ENCODE measurements at places on chromosomes 6 and 20.

DNA sequence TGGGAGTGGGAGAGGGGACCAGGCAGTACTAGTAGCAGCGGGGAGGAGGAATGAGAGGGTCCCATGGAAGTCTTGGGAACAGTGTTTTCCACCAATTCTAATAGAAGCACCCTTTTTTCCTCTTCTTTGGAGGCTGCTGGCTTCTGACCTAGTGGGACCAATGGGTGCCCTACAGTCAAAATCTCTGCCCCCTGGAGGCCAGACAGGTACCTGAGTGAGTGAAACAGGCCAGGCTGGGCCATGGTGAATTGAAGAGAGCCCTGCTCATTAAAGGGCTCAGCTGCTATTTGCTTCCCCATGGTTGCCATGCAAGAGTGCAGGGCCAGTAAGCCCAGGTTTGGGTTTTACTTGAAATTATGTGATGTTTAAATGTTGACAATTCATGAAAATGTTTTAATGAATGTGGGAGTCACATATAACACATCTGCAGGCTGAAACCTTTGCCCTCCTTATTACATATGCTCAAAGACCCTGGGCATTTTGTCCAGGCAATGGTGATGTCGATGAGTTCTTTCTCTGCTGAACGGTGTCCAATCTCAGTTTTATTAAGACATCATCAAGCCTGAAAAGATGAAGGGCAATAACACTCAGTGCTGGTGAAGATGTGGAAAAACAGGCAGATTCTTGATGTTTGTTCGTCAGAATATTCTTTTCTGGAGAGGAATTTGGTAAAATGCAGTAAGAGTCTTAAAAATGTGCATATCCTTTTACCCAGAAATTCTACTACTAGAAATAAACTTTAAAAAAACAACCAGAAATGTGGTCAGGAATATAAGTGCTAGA is 42.3 kb upstream of the OCSTAMP start:
- DNase-seq: no peak

DNA sequence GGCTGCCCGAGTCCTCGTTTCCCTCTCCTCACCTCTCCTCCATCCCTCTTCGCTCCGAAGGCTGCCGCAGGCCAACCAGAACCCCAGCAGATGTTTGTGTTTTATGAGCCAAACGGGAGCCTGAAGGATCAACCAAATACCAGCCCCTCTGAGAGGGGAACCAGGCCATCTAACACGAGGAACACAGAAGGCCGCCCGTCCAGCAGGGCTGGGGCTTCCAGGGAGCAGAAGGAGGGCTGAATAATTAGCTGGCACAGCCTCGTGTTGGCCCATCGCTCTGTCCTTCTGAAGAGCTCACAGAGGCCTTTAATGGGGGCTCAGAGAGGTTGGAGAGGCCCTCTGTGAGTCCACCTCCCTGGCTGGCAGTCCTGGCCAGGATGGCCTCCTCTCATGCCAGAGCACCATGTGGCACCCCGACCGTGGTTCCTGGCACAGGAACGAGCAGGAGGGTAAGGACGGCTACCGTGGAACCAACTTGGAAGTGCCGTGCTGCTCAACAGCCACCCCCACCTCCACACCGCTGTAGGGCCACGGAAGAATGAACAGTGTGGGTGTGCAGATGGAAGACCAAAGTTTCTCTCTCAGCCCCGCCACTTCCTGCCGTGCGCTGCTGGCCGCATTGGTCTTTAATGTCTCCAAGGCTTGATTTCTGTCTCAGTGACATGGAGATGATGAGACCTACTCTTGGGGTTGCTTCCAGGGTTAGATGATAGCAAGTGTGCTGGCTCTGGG is 155.2 kb downstream of the SCML4 start:
- DNase-seq: no peak

- no peak for DNase-seq
These were observed 113.2 kb downstream of the FNDC1 start for GRCh38 chr6:159282421-159282820.

GRCh38 chr6:32589596-32590449 is at the start of gene HLA-DRB1:
HLA-DRB1 (minus strand) TSS chr6:32589848; CDS start chr6:32589742, 106 bp downstream.
- no peak for DNase-seq

- DNase-seq: no peak
These were observed 77.2 kb downstream of the BACH2 start for GRCh38 chr6:90219209-90219985.

DNA sequence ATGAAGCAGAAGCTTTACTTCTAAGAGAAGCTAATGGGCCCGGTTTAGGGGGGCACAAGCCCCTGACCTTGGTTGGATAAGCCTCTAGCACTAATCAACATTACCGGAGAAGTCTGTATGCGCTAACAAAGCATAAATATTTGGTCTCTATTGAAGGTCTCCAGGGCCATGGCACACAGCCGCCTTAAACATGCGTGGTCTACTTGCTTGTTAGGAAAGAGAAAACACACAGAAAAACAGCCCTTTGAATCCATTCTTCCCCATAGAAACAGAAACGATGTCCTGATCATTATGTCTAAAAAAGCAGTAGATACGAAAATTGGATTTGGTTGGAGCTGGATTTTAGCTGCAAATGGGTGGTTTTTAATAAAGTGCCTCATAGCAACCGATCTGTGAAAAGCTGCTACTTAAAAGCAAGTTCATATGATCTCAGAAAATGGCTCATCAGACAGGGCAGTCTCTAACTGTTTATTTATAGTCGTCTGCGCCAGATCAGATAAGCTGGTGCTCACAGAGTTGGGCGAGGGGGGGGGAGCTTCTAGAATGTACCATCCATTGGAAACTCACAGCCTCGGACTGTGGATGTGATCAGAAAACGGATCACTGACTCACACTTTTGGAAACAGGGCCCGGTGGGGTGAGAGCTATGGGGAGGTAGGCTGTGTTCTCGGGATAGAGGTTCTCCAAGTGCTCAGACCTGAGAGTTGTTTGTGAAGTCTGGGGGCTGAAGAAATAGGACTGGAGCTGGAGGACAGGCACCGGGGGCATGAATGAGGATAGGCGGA is 35.3 kb upstream of the APCDD1L start:
- DNase-seq: no peak

GRCh38 chr20:23340524-23340923 is 10.1 kb upstream of the NXT1 start:
- DNase-seq: no peak

GRCh38 chr6:159036673-159037072 is 8.1 kb downstream of the TAGAP start:
- DNase-seq: no peak

DNA sequence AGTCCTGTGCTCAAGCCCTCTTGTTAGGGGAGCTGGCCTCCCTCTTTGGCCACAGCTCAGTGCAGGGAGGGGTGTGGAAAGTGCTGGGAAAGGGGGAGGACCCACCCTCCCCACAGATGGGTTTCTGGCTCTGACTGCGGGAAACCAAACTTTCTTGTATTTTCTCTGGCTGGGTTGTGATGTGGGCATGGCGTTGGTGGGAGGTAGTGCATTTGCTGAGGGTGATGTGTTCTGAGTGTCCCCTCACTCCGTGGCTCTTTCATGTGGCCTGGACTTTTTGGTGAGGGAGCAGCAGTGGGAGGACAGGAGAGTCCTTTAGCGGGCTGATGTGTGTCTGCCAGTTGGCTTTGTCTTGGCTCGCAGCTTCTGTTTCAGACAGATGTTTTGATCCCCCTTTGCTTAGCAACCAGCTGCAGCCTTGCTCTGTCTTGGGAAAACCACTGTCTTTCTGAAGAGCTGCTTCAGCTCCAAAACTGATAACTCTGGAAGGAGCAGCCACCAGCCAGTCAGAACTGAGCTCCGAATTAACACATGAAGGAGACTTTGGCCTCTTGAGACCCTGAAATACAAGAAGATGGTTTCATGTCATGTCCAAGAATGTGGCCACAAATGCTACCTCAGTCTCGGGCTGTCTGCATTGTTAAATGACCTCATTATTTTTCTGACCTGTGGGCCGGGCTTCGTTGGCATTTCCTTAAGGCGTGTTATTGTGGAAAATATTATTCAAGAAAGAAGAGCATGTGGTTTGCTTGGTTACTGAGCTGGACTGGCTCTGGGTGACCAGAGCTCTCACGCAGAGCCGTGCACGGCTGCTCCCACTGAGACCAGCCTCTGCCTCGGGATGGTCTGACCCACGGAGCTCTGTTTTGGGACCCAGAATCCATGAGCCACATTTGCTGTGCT is 21.5 kb downstream of the SYNJ2 start:
- peak; percentile 44 for DNase-seq

Measured in GOT3 (cell line).